ENCODE measurements at places on chromosomes 4 and X. TPM values are rescaled to one million over a fixed set of nuclear protein-coding genes. Genes with fewer than 3 reads are reported as not detected.

DNA sequence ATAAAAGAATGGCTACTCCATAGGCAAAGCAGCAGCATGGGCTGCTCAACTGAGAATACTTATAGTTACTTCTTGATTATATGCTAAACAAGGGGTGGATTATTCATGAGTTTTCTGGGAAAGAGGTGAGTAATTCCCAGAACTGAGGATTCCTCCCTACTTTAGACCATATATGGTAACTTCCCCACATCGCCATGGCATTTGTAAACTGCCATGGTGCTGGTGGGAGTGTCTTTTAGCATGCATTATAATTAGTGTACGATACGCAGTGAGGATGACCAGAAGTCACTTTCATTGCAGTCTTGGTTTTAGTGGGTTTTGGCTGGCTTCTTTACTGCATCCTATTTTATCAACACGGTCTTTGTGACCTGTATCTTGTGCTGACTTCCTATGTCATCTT, 141.5 kb downstream of the MAGEB17 start:
- DNase-seq: no peak

DNA sequence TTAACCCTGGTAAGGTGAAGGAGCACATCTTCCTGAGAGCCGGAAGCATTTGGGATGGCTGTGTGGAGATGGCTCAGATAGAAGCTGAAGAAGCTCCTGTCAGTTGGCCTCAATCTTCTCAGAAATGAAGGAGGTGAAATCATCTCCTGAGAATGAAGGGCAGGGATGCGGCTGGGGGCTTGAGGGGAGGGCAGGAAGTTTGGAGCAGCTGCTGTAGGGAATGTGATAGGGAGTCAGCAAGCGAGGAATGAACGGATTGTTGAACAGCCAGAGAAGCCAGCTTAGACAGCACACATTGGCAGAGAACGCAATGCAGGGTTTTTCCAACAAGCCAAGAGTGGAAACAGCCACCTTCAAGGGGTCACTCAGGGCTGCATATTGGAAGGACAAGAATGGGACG, 10.0 kb downstream of the KCNE5 start:
- no peak for DNase-seq

DNA sequence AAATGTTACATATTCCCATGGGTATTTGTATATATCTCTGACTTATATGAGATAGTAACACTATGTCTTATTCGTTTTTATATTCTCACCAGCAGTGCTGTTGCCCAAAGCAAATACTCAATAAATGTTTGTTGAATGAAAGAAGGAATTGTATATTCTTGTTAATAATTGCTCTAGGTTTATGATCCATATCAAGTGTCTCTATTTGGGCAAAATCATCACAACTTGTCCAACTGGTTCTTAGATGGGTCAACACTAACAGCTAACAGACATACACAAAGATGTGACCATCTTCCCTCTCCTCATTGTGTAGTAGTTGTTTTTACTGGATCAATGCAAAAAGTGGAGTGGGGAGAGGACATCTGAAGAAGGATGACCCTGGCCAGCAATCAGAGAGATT, 6.6 kb upstream of the APLN start:
- DNase-seq: no peak

- no peak for DNase-seq
These were observed 78.0 kb downstream of the ACOX3 start for GRCh38 chr4:8362483-8362882.

GRCh38 chr4:30945586-30945985, 225.4 kb downstream of the PCDH7 start:
- DNase-seq: no peak

GRCh38 chrX:134171661-134172587, 65.1 kb upstream of the CCDC160 start:
- DNase-seq: no peak

The PNMA6A gene
- not detected for total RNA-seq

- no peak for DNase-seq
These were observed 27.6 kb downstream of the TBC1D14 start for GRCh38 chr4:6937201-6937600.

The TTC29 gene
- total RNA-seq: not detected

GRCh38 chr4:122481766-122482405, 25.4 kb upstream of the IL2 start:
- no peak for DNase-seq

DNA sequence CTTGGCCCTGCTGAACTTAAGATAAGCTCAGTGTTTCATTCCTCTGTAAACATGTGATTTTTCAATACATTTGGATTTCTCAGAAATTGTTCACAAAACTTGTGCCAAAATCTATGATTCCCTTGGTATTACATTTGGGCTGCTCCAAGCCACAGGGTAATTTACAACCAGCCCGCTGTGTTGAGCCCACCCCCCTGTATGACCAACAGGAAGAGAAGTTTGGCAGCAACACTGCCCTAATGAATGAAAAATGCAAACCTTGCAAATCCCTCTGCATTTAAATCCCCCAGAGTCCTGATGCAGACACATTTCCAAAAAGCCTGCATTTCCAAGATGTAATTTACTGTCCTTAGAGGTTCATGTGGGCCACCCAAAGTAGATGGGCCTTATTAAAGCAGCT, 34.1 kb upstream of the GAB1 start:
- no peak for DNase-seq

The PDCL2 gene
- not detected for total RNA-seq

Data from natural killer cell (primary cell).